ENCODE measurements at places on chromosomes 1 and 21.

GRCh38 chr1:3068564-3069431 is at the start of gene PRDM16:
Gene PRDM16 (plus strand): TSS chr1:3069203. CDS start chr1:3069260, 57 bp downstream.
- peak within 1 kb of the TSS; percentile 74 for H3K4me3 ChIP-seq
- no peaks in the 10 kb centered on the region for H3K36me3 ChIP-seq
- H3K4me1 ChIP-seq, result peaks cover 4% of the 10 kb centered on the region
- no peak within 1 kb of the TSS for H3K27ac ChIP-seq
- peaks cover 93% of the 10 kb centered on the region for H3K27me3 ChIP-seq

GRCh38 chr1:23563003-23563402 is 3.7 kb upstream of the ID3 start:
- H3K4me3 ChIP-seq, result no peak overlapping the region
- no peaks in the 10 kb centered on the region for H3K27me3 ChIP-seq
- peaks cover 24% of the 10 kb centered on the region for H3K4me1 ChIP-seq
- H3K27ac ChIP-seq, result peak overlapping the region; percentile 69

DNA sequence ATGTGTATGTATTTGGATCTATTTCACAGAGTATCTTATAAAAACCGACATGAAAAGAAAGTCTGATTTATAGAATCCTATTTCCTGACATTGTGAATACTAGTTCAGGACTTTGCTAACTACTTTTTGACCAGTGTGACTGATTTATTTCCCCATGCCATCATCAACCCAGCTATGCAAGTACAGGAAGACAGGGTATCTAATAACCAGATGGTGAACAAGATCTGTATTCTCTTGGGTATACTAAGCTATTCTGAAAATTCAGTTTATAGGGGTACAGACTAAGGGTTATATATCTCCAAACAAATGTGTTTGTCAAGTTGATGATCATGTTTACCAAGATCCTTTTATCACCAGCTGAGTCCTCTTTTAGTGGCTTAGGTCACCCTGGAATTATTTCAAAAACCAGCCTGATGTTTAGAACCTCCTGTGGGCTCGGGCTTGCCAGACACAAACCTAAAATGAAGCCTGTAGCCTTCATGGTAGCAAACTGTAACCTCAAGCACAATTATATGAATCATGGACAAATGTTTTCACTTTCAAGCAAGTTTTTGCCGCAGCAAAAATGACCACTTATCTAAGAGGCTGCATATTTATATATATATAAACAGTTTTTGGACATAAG is 185.1 kb downstream of the FGGY start:
- H3K27ac ChIP-seq, result no peak overlapping the region
- no peak overlapping the region for H3K4me3 ChIP-seq
- DNase-seq, result no peak
- H3K27me3 ChIP-seq, result peaks cover 3% of the 10 kb centered on the region
- no peaks in the 10 kb centered on the region for H3K36me3 ChIP-seq

DNA sequence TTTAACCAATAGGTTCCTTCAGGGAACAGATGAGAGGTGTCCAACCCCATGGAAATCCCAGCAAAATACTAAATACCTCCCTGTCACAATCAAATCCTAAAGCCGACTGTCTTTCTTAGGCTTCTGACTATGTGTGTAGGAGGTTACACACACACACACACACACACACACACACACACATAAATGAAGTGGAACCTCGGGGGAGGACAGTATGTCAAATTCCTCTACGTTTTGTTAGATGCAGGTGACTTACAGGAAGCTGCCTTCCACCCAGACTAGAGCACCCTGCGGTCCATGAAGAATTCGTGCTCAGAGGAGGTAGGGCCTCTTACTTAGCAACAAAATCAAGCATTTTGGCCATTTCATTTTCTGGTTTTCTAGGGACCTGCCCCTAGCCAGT is 16.4 kb downstream of the RSPH1 start:
- H3K36me3 ChIP-seq, result no peaks in the 10 kb centered on the region
- H3K4me3 ChIP-seq, result no peak overlapping the region
- no peak overlapping the region for H3K27ac ChIP-seq
- no peaks in the 10 kb centered on the region for H3K27me3 ChIP-seq
- DNase-seq, result no peak

- no peak overlapping the region for H3K27ac ChIP-seq
- no peak overlapping the region for H3K4me3 ChIP-seq
- DNase-seq, result no peak
- H3K4me1 ChIP-seq, result peaks cover 10% of the 10 kb centered on the region
- H3K27me3 ChIP-seq, result no peaks in the 10 kb centered on the region
Measured at GRCh38 chr1:97500760-97501159, 420.1 kb downstream of the DPYD start.

DNA sequence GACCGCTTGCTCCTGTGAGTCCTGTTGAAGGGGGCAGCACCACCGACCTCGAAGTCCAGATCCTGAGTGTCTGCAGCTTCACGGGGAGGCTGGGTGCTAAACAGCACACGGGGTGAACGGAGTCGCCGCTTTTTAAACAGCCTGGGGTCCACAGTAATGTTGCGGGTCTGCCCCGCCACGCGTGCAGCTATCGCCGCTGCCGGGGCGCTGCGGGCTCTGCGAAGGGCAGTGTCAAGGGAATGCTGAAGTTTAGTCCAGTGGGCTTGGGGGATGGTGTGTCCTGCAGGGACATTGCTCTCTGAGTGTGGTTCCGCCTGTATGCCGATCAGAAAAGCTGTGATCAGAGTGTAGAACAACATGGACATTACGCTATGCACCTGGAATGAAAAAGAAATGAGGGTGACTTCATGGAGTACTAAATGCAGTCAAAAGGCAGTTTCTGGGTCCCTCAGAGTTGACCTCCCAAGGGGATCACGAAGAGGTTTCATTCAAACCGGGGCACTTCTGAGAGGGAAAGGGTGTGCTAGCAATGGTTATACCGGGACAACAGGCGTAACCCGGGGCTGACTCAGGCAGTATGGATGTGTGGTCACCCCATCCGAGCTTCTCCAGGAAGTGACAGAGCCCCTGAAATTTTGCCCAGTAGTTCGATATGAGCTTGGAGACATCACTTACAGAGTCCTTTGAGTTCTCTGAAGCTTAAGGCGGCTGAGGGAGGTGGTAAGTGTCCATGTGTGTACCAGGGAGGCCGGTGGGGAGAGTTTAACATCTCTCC is 51.4 kb downstream of the NGF start:
- H3K27ac ChIP-seq, result no peak overlapping the region
- DNase-seq, result no peak
- no peaks in the 10 kb centered on the region for H3K36me3 ChIP-seq
- peaks cover 4% of the 10 kb centered on the region for H3K4me1 ChIP-seq
- H3K4me3 ChIP-seq, result no peak overlapping the region
- H3K27me3 ChIP-seq, result peaks cover 2% of the 10 kb centered on the region

- peak overlapping the region; percentile 93 for H3K27ac ChIP-seq
- H3K4me3 ChIP-seq, result no peak overlapping the region
- no peaks in the 10 kb centered on the region for H3K27me3 ChIP-seq
- DNase-seq, result no peak
- no peaks in the 10 kb centered on the region for H3K36me3 ChIP-seq
Measured at GRCh38 chr1:221284028-221284427, 404.8 kb downstream of the HLX start.
